ENCODE measurements at places on chromosomes 7 and 10. TPM values are rescaled to one million over a fixed set of nuclear protein-coding genes. Genes with fewer than 3 reads are reported as not detected.
A peak's percentile ranks its signal among the peaks of the same experiment; 100 is the strongest.

The LRRD1 gene
- total RNA-seq: under 0.01 TPM

The TRPV5 gene
- not detected for total RNA-seq

The CYP3A5 gene
- not detected for total RNA-seq

The PNLIPRP3 gene
- total RNA-seq: not detected

The GPER1 gene
- total RNA-seq: 2.0 TPM

The LMBR1 gene
- total RNA-seq: 30.3 TPM

The SPAM1 gene
- not detected for total RNA-seq

The SLC18A3 gene
- not detected for total RNA-seq

DNA sequence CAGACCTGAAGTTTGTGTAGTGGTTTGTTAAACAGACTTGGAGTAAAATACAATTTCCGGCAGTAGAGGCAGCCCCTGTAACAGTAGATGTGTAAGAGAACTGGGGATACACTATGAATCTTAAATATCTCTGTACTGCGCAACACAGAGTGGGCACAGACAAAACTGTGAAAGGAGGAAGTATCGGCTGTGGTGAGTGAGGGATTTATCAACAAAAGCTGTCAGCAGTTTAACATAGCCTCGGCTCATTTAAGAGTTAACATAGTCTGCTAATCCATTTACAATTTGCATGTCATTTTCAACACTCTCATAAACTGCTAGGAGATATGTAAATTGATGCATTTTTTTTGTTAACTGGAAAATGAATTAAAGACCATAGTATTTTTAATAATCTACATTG is 225.2 kb downstream of the ZWINT start:
- no peak for DNase-seq

- DNase-seq: peak; percentile 52
These were observed 435.7 kb upstream of the GALNT17 start for GRCh38 chr7:70696201-70696754.

GRCh38 chr10:79176949-79177602 is 108.3 kb downstream of the ZMIZ1 start:
- peak; percentile 43 for DNase-seq

DNA sequence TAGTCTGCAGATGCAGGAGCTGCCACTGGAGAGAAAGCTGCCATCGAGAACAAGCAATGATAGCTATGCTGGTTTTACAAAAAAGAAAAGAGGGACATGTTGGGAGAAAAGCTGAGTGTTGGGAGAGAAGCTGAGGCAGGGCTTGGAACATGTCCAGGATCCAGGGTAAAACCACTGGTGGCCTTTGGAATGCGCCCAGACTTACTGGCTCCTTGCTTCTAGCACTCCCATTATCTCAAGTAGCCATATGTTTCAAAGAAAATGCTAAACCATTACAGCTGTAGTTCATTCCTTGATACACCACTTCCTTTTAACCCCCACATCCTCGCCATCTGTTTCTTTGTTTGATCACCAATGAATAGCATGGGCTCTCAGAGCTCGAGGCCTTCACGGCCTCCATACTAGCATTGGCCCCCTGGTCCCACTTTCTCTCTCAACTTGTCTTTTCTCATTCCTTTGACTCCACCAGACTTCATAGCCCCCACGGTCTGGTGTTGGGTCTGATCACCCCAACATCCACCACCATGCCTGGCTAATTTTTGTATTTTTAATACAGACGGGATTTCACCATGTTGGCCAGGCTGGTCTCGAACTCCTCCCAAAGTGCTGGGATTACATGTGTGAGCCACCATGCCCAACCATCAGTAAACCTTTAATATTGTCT is 23.8 kb upstream of the PLAC9 start:
- DNase-seq: no peak

DNA sequence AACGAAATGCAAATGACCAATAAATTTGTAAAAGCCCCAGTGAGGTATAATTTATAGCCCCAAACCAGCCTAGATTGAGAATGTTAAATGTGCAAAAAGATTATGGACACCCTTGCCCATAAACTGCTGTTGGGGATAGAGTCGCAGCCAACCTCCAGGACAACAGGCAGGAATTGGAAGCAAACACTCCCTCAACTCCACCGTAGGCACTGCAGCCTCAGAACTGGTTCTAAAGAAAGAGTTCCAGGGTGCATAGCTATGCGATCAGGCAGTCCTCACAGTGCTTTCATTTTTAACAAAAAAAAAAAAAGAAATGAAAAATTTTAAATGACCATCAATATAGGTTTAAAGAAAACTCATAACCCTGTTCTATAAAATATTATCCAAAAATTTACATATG is 86.2 kb downstream of the CXCL12 start:
- no peak for DNase-seq

- no peak for DNase-seq
These were observed 271.9 kb downstream of the PRPF18 start for GRCh38 chr10:13858709-13859108.

DNA sequence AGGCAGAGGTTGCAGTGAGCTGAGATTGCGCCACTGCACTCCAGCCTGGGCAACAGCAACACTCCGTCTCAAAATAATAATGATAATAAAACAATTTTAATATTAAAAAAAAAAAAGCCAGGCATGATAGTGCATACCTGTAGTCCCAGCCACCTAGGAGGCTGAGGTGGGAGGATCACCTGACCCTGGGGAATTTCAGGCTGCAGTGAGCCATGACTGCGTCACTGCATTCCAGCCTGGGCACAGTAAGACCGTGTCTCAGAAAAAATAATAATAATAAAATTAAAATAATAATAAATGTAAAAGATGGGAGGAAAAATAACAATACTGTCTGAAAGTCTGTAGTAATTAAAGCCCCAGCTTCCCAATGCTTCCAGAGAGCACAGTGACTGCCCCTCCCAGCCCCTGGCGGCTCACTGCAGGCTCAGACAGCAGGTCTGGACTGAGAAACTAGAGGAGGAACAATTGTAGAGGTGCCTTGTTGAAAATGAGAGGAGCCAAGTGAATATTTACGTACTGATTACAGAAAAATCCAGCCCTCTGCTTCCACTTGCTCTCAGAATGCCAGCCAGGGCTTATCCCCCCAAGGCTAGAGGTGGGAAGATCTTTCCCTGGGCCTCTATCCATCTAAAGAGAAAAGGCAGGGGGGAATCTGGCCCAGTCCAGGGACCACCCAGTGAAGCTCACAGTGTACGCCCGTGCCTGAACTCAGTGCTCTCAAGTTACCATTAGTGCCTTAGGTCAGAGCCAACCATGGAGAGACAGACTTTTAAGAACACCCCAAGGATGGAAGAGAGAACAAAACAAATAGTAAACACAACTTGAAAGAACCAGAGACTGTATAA is 112.8 kb downstream of the PARD3 start:
- no peak for DNase-seq

- DNase-seq: no peak
These were observed 304.7 kb downstream of the ARHGAP12 start for GRCh38 chr10:31623947-31624346.

DNA sequence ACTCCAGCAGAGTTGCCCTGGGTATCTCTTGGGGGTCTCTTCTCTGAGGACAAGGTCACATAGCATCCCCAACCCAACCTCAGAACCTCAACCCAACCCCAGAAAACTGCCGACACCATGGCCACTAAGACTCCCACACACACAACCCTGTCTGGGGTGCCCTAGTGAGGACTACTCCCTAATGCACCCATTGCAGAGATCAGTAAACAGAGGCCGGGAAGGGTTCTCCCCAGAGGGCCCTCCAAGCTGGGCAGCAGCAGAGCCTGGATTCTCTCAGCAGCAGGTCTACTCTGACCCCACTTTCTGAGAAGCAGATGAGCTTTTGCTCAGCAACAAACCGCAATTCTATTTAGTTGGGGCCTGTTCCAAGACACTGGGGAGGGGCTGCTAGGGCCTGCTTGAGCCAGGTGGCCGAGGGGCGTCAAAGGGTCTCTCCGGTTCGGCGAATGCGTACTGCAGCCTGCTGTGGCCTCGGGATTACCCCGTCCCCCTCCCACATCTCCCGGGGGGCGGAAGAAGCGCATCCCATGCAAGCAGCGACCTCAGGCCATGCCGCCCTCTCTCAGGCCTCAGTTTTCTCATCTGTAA is 828 bp downstream of the OGDHL start:
- DNase-seq: no peak

DNA sequence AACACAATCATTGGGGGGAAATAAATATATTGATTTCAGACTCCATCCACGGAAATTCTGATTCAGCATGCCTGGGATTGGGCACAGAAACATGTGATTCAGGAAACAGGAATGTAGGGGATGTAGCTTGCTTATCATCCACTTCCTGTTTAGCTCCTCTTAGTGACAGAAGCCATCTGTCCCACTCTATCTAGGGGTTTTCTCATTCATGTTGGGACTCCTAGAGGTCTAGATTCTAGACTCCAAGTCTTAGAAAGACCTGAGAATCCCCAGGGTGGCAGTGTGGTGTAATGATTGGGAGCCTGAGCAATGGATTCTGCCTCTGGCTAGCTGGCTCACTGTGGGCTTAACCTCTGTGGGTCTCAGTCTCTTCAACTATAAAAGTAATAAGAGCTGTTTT is 67.9 kb downstream of the CDK1 start:
- DNase-seq: peak; percentile 72

DNA sequence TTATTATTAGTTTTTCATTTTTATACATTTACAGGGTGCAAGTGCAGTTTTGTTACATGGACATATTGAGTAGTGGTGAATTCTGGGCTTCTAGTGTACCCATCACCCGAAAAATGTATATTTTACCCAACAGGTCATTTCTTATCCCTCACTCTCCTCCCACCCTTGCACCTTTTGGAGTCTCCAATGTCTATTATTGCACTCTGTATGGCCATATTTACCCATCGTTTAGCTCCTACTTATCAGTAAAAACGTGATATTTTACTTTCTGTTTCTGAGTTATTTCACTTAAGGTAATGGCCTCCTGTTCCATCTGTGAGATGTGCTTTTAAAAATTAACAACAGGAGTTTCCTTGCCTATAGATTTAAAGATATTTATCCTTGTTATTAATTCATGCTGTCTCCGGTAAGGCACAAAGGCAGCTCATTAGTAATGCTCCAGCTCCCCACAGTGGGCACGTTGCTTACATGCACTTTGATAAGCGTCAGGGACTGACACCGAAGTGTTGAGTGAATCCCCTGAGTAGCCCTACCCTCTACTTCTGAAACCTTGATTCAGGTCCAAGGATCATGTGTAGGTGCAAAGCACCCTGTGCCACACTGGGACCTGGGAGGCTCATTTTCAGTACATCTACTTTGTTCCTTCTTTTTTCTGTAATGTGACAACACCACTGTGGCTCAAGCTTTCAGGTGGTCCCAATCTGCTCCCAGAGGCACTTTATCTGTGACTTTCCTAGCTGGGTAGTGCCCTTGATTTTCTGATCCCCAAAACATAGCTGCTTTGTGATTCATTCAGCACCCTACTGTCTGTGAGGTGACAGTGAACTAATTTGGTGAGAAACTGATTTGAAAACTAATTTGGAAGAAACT is 27.3 kb downstream of the HYAL4 start:
- DNase-seq: peak; percentile 42

DNA sequence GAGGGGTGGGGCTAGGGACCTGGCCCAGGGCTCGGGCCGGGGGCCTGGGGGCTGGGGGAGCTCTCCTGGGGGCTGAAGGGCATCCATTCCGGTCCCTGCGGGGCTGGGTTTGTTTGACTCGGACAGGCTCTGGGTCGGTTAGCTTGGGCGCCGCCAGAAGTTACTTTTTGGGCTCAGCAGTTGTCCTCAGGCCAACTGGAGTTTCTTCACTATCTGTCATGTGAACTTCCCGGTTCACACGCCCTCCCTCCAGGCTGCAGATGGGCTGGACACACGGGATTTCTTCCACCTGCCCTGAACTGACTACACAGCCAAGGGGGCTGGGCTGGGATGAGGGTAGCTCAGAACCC is 3.8 kb downstream of the SLC4A2 start:
- peak; percentile 69 for DNase-seq

- no peak for DNase-seq
These were observed 935.6 kb downstream of the GRID1 start for GRCh38 chr10:85430991-85431390.

DNA sequence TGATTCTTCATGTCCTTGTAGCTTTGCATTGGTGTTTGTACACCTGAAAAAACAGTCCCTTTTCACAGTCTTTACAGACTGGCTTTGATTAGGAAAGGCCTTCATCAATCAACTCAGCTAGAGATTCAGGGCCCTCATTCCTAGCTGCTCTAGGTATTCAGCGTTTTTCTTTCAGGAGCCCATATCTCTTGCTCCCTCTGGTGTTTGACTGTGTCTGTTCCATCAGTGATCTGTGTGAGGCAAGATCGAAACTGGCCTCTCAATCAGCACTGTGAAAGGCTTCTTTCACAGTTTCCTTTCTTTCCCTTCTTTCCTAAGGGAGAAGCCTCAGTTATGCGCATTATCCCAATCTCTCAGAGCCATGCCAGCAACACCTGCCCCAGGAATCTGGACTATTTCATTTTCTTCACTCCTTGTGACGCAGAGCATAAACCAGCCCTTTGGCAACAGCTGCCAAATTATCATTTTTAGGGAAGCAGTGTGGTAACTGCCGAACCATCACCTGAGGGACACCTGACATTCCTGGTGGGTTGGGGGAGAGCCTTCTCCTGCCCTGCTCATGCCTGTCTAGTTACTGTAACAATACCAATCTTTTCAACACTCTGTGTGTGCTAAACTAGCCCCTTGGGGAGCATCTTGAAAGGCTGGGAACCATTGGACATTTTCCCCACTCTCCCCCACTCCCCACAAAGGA is 75.7 kb upstream of the CCDC71L start:
- peak; percentile 83 for DNase-seq

GRCh38 chr7:3089493-3089892 is 45.8 kb upstream of the CARD11 start:
- DNase-seq: peak; percentile 6

DNA sequence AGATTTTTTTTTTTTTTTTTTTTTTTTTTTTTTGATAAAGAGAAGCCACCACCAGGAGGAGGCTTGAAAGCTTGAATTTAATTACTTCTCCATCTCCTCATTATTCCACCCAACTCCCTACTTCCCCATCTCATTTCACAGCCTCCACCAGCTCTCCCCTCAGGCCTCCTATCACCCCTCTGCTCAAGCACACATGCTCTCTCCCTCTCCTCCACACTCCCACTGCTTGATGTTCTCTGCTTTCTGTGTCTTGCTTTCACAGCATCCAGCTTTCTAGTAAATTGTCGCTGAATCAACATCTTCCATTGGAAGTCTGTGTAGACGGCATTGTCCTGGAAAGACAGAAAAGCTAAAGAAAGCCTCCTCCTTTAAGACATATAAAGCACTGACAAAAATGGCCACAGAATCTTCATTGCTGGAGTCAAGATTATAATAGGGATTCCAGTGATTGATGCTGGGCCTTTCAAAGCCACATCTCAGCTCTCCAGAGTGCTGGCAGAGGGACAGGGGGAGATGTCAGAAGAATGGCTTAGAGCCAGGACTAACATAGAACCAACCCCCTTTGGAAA is 58.3 kb downstream of the DOCK4 start:
- no peak for DNase-seq

DNA sequence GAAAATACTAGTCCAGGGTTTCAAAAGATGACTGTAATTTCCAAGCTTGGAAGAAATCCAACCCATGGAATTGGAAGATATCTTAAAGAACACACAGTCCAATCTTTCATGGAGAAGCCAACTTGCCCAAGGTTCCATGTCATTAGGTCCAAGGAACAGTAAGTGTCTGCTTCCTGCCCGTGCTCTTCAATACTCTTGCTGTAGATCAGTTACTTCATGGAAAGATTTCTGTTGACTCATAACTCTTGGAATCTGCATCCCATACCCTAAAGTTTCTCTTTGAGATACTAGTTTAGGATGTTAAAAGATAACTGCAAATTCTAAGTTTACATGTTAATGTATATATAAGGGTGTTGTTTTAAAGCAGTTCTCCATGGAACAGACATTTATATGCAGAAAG is 127.9 kb upstream of the SLC13A1 start:
- DNase-seq: no peak

- DNase-seq: no peak
These were observed 52.7 kb downstream of the HTR5A start for GRCh38 chr7:155122831-155123230.

GRCh38 chr7:142808461-142808801 is 37.7 kb downstream of the PRSS2 start:
- no peak for DNase-seq

All from IMR-90 (cell line).